Occipital lobe (tissue), 3 donors: ENCODE measurements at places on chromosomes 2 and 18. TPM values are rescaled to one million over a fixed set of nuclear protein-coding genes. Genes with fewer than 3 reads are reported as not detected.
A peak's percentile ranks its signal among the peaks of the same experiment; 100 is the strongest.

- DNase-seq: no peak
These were observed 25.8 kb upstream of the SRD5A2 start for GRCh38 chr2:31606509-31606908.

The DOK6 gene
- total RNA-seq: 91.4 TPM

The ONECUT2 gene
- total RNA-seq: 0.78 TPM

The MARCO gene
- total RNA-seq: 0.31 TPM

The DHRS9 gene
- total RNA-seq: 0.94 TPM

The C18orf32 gene
- 63.2 TPM for total RNA-seq

DNA sequence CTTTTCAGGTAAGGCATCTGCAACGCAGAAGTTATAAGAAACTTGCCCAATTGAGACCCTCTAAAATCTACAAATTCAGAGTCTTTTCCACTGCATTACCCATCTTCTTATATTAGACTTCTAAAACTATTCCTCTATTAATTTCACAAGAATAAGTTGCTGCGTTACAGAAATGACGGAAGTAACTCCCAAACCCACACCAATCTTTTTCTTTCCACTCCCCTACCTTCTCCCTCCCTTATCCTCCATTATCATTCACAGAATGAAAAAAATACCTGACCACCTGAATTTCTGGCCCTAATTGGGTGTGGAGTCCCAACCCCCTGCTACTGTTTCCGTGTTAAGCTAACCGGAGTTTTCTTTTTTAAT lies 689 bp downstream of the RPRD1A start:
- no peak for DNase-seq

The SPATA3 gene
- not detected for total RNA-seq

DNA sequence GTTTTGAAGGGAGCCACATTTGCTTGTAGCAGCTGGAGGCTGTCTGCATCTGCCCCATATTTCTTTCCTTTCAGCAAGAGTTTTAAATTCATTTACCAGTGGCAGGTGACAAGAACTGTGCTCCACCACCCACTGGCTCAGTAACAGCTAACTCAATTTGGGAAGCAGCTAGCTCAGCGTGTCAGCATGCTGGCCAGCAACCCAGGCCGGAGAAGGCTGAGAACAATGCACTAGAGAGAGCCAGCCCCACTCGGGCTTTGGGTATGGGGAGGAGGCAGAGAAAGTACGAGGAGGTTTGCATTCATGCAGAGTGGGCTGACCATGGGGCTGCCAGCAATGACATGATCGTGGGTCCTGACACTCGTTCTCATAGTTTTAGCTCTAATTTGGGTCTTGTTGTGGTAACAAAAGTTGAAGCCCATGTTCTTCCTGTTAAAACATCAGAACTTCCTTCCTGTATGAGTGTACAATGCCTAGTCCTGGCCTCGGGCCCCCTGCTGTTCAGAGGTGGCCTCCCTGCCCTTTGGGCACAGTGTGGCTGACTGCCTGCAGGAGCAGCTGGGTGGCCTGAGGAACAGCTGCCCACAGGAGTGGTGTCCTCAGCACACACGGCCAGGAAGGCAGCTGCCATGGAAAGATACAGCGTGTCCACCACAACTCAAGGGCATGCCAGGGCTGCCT lies 23.0 kb downstream of the CDC42EP3 start:
- DNase-seq: no peak

The TAF1B gene
- 48.0 TPM for total RNA-seq

The CHRND gene
- not detected for total RNA-seq

The RIT2 gene
- total RNA-seq: 21.8 TPM

The IGFBP5 gene
- 17.2 TPM for total RNA-seq

GRCh38 chr2:210195101-210195852 lies 24.1 kb upstream of the KANSL1L start:
- DNase-seq: no peak

The DNAJC10 gene
- 61.9 TPM for total RNA-seq

DNA sequence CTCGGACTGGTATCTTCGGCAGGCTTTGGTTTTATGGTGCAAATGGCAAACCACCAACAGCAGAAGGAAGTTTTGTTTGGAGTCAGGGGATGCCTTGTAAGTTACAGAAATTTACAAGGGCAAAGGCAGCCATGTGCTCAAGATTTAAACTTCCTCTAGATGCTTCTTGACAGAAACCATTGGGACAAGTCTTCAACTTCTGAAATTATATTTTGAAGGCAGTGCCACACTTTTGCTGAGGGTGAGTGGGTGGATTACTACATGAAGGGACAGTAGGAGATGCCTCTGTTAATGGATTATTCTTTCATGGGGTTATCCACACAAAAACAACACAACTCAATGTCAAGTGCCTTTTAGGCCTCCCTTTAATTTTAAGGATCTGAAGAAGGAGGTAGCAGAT lies 97.9 kb downstream of the VAPA start:
- DNase-seq: no peak

The POMC gene
- total RNA-seq: 0.78 TPM

DNA sequence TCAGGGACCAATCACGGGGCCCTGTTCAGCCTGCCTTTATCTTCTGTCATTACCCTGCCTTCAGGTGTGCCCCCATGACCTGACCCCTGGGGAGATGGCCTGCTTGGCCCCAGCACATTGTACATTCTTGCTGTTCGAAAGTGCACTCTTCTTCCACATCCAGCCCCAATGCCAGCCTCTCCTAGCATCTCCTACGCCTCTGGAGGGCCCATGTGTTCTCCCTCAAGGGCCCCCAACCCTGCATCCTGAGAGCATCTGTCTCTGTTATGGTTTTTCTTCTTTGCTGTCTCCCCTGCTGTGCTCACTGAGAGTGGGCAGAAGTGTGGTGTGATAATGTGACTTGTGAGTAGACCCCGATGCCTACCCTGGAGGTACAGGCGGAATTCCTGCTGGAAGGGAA lies 41.5 kb upstream of the OTOS start:
- no peak for DNase-seq

The ZNF397 gene
- total RNA-seq: 56.0 TPM

- DNase-seq: no peak
These were observed 31.0 kb upstream of the TNS1 start for GRCh38 chr2:218033590-218034496.

The CHST10 gene
- 82.2 TPM for total RNA-seq

The EFHD1 gene
- 1.1 TPM for total RNA-seq

DNA sequence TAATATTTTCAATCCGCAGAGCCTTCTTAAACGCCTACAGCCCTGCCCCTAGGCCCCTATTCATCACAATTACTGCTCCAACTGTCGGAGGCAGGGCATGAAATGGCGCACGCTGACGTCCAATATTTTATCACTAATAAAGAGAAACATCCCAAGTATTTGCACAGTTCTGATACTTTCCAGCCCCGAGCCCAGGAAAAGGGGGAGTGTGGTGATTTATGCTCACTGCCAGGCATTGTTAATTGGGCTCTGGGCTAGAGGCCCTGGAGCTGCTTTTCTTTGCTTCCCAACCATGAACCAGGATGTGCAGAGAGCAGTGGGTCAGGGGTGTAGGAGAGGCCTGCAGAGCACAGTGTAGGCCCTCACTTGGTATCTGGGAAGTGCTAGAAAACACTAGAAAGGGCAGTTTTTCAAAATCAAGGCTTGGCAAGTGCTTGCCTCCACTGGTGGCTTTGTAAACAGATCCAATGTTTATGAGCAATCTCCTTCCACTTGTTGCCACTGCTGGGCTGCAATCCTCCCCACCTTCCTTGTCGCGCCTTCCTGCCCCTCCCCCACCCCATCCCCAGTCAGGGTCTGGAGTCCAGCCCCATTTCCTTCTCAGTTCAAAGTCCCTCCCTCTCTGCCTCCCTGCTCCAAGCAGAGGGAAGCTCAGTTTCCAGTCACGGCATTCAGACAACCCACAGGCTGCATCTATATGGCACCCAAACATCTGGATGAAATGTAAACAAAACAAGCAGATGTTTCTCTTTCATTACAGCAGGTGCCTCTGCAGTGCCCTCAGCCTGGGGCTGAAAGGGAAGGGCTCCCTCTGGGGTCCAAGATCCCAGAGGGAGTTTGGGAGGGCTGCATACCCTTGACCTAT lies 83.9 kb upstream of the PKDCC start:
- no peak for DNase-seq

- DNase-seq: no peak
These were observed 42.0 kb downstream of the CROCC2 start for GRCh38 chr2:240948086-240948485.

- no peak for DNase-seq
These were observed 8.2 kb downstream of the ATIC start for GRCh38 chr2:215320102-215320501.

- DNase-seq: no peak
These were observed 74.8 kb downstream of the CDK15 start for GRCh38 chr2:201880993-201881611.

The CCDC88A gene
- 388 TPM for total RNA-seq

- no peak for DNase-seq
These were observed 42.9 kb upstream of the MYO1B start for GRCh38 chr2:191202209-191202721.

DNA sequence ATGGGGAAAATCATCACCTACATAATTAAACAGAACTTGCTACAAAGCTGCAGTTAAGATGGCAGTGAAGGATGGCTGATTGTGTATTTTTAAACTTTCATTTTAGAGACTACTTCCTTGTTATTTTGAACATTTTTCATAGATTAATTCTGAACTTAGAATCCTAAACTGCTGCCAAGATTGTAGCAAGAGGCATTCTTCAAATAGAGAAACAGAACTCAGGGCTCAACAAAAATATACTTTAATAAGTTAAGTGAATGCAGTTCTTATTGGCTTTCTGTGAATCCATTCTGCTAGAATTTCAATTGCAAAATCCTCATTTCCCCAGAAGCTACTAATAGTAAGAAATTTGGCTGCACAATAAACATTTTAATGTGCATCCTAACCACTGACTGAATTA lies 160.3 kb downstream of the L3MBTL4 start:
- no peak for DNase-seq

GRCh38 chr2:204984518-204984917 lies 439.2 kb downstream of the PARD3B start:
- DNase-seq: no peak

DNA sequence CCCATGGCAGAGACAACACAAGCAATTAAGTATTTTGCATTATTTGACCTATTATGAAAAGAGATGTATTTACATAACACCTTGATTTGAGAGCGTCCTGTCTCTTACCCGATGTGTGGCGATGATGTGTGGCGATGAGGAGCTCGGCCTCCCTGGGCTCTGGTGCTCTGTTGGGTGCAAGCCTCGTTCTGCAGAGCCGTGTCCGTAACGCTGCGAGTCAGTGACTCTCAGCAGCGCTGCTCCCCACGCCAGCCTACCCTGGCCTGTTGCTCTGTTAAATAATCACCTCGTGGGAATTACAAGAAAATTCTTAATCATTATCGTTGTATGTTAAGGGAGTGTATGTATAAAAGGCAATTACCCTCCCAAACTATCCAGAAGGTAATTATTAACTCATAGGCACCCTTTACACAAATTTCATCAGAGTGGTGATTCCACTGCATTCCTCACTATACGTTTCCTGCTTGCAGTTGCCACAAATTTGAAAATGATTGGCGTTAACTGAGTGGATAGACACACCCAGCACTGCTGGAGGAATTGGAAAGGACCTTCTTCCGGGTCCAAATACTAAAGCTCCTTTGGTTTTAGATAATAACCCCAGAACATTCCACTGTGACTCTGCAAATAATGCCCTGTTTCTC lies 52.0 kb upstream of the NFATC1 start:
- DNase-seq: no peak

GRCh38 chr2:69291721-69292120 lies 95.3 kb downstream of the GFPT1 start:
- no peak for DNase-seq

GRCh38 chr2:15445891-15446562 lies 115.1 kb downstream of the NBAS start:
- DNase-seq: no peak

DNA sequence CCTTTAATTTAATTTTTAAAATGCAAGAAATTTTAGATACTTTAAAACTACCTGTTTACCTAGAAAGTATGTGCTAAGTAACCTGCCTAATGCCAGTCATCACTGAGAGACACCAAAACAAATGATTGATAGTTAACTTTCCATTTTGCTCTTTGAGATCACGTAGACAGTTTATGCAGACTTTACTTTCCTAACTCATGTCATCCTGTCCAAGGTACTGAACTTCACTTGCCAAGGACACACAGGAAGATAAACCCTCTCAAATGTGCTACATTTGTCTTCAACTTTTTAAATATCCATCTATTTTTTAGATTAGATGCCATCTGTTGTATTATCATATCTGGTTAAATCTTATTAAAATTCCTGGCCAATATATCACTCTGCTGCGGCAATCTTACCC lies 20.1 kb upstream of the SCN1A start:
- DNase-seq: no peak

DNA sequence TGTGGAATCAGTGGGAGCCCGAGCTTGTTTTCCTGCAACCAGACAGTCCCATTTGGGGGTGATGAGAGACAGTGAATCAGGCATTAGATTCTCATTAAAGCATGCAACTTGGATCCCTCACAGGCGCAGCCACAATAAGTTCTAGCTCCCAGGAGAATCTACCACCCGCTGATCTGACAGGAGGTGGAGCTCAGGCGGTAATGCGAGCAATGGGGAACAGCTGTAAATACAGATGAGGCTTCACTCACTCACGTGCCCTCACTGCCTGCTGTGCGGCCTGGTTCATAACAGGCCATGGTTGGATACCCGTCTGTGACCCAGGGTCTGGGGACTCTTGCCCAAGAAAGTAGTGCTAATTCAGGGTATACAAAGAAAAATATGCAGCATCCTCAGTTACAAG lies 144.8 kb upstream of the RGPD4 start:
- no peak for DNase-seq

The MOGAT1 gene
- not detected for total RNA-seq

- no peak for DNase-seq
These were observed 55.4 kb downstream of the NGEF start for GRCh38 chr2:232957657-232958090.

The IL1R2 gene
- not detected for total RNA-seq

GRCh38 chr2:130336877-130337734 lies 5.6 kb upstream of the IMP4 start:
- peak; percentile 62 for DNase-seq

The CCDC138 gene
- total RNA-seq: 48.4 TPM

The ALPI gene
- total RNA-seq: not detected

DNA sequence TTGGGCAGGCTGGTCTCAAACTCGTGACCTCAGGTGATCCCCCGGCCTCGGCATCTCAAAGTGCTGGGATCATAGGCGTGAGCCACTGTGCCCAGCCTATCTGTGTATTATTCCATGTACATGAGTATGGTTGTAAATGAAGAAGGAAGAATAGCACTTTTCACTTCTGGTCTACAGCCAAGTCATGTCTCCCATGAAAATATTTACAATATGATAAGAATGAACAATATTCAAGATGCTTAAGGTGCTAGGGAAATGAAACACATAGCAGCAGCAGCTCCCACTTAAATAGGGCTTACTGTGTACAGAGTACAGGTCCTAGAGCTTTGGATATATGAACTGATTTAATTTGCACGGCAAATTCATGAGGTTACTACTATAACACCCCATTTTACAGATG lies 70.3 kb upstream of the COL5A2 start:
- DNase-seq: no peak

GRCh38 chr2:120991441-120991840 lies 255.8 kb downstream of the GLI2 start:
- no peak for DNase-seq

The STAT4 gene
- 1.2 TPM for total RNA-seq

- DNase-seq: no peak
These were observed 53.7 kb downstream of the HPCAL1 start for GRCh38 chr2:10356439-10356811.

The GAL3ST2 gene
- 0.16 TPM for total RNA-seq

GRCh38 chr2:47767880-47768609 lies 14.9 kb upstream of the MSH6 start:
- peak; percentile 13 for DNase-seq

The CNTNAP5 gene
- 41.0 TPM for total RNA-seq

- no peak for DNase-seq
These were observed 184.2 kb downstream of the CTIF start for GRCh38 chr18:48723016-48723415.
